Nasal cavity respiratory epithelium epithelial cell of viscerocranial mucosa (primary cell): ENCODE measurements at places on chromosomes 16 and 17. TPM values are rescaled to one million over a fixed set of nuclear protein-coding genes. Genes with fewer than 3 reads are reported as not detected.

The TRPV2 gene
- total RNA-seq, result 0.36 and 0.68 TPM in 2 replicates

The MT4 gene
- not detected in 2 replicates for total RNA-seq

The MT1H gene
- not detected in 2 replicates for total RNA-seq

The PERCC1 gene
- not detected in 2 replicates for total RNA-seq

The NPIPB4 gene
- 18.5 and 47.0 TPM in 2 replicates for total RNA-seq

The TMIGD1 gene
- total RNA-seq, result not detected in 2 replicates

The SLC35G6 gene
- not detected in 2 replicates for total RNA-seq

The FMNL1 gene
- total RNA-seq, result 3.4 and 7.3 TPM in 2 replicates

The BEAN1 gene
- under 0.01 and 0.78 TPM in 2 replicates for total RNA-seq

The MT1A gene
- not detected in 2 replicates for total RNA-seq

The CES3 gene
- 1.4 TPM in 2 replicates for total RNA-seq

The ASPA gene
- total RNA-seq, result not detected in 2 replicates

The C16orf74 gene
- total RNA-seq, result 51.1 and 111 TPM in 2 replicates

The TERB1 gene
- under 0.01 and 0.14 TPM in 2 replicates for total RNA-seq

The CA7 gene
- not detected in 2 replicates for total RNA-seq

The PNMT gene
- not detected in 2 replicates for total RNA-seq

The KRT12 gene
- not detected in 2 replicates for total RNA-seq

The DHX58 gene
- 7.2 and 10.9 TPM in 2 replicates for total RNA-seq

The TBC1D28 gene
- not detected in 2 replicates for total RNA-seq

The AIPL1 gene
- total RNA-seq, result not detected in 2 replicates

The KIF19 gene
- total RNA-seq, result 0.07 TPM in 1 of 2 replicates, not detected in the other

The CMTM4 gene
- 86.5 and 91.1 TPM in 2 replicates for total RNA-seq

The MGAT5B gene
- under 0.01 and 0.07 TPM in 2 replicates for total RNA-seq

The NTN3 gene
- 0.21 TPM in 1 of 2 replicates, not detected in the other for total RNA-seq

The SEZ6 gene
- total RNA-seq, result not detected in 2 replicates

The CNGB1 gene
- 0.34 and 7.3 TPM in 2 replicates for total RNA-seq

The TMEM235 gene
- total RNA-seq, result not detected in 2 replicates

The LRRC46 gene
- 0.07 TPM in 1 of 2 replicates, not detected in the other for total RNA-seq

The TBX2 gene
- total RNA-seq, result not detected in 2 replicates
